ENCODE measurements at places on chromosomes 13 and 19. TPM values are rescaled to one million over a fixed set of nuclear protein-coding genes. Genes with fewer than 3 reads are reported as not detected.

SPACA6 gene
- 35.5 TPM for total RNA-seq

GRCh38 chr13:73849292-73849691, 284.9 kb downstream of the KLF12 start:
- DNase-seq = no peak

DNA sequence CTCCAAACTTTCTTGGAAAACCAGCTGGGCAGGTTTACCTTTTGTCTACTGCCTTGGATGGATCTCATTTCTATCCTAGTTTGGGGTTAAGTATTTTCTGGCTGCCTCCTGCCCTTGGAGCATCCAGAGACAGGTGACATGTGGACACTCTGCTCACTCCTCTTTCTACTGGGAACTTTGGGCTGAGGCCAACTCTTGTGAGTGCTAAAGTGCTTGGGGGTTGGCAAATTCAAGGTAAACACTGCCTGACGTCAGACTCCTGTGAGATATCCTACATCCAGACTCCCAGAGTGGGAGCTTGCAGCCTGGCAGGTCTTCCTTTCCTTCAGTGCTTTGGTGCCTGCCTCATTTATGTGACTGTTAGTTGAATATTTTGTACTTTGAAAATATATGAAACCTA, 388.1 kb downstream of the KCNRG start:
- DNase-seq = no peak

DNA sequence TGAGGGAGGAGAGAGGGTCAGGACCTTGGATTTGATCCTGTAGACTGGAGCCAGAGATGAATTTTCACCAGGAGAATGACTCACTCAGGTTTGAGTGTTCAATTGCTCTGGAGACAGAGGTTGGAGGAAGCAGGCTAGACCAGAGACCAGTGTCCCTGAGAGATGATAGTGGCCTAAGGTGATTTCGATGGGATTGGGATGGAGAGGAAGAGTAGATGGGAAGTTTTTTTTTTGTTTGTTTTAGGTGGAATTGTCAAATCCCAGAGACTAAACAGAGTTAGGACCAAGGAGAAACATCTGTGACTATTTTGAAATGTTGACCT, 2.3 kb downstream of the CEBPG start:
- DNase-seq = no peak

GRCh38 chr19:30431591-30431990, 59.4 kb downstream of the ZNF536 start:
- no peak for DNase-seq

EBI3 gene
- total RNA-seq = 1.1 TPM

TPM4 gene
- 373 TPM for total RNA-seq

DNA sequence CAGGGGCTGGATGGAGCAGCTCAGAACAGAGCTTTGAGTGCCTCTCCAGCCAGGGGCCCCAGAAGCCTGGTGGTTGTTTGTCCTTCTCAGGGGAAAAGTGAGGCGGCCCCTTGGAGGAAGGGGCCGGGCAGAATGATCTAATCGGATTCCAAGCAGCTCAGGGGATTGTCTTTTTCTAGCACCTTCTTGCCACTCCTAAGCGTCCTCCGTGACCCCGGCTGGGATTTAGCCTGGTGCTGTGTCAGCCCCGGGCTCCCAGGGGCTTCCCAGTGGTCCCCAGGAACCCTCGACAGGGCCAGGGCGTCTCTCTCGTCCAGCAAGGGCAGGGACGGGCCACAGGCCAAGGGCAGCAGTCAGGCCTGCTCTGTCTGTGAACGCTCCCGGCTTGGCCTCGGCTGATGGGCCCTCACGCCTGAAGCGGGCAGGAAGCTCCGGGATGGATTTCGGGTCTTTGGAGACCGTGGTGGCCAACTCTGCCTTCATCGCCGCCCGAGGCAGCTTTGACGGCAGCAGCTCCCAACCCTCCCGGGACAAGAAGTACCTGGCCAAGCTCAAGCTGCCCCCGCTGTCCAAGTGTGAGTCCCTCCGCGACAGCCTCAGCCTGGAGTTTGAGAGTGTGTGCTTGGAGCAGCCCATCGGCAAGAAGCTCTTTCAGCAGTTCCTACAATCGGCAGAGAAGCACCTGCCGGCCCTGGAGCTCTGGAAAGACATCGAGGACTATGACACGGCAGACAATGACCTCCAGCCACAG, at the start of gene GRK1:
Gene GRK1 (plus strand): TSS at position 269 of the 751 bp plus-strand sequence. CDS start 168 bp downstream, at position 437.
- no peak for DNase-seq

- no peak for DNase-seq
Measured at GRCh38 chr13:28563609-28564008, 68.7 kb upstream of the FLT1 start.

GRCh38 chr19:16386619-16387240, 62.1 kb downstream of the KLF2 start:
- peak; percentile 63 for DNase-seq

GRCh38 chr13:68984688-68985319, 1122.8 kb upstream of the ATXN8OS start:
- no peak for DNase-seq

- DNase-seq = peak; percentile 93
Measured at GRCh38 chr19:3387645-3388589, 21.5 kb downstream of the NFIC start.

STRN4 gene
- 73.7 TPM for total RNA-seq

- DNase-seq = no peak
Measured at GRCh38 chr13:110351636-110352420, 44.7 kb downstream of the COL4A2 start.

DNA sequence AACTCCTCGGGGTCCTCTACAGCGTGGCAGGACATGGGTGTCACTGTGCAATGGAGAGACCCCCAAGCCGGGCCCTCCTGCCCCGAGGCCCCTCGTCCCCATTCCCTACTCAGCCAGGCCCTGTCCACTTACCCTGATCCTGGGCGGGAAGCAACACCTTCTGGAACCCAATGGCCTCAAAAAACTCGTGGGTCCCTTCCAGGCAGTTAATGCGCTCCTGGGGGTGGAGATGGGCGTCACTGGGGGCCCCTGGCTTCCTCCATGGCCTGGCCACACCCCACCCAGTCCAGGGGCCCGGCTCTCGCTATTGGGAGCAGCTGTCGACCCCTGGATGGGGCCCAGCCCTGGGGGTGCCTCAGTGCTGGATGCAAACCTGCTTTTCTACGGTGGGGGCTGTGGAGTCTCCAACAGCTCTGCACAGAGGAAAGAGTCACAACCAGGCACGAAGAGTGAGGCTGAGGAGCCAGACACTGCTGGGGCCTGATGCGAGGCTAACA, 10.8 kb downstream of the UBXN6 start:
- DNase-seq = no peak

NEK5 gene
- total RNA-seq = 0.29 TPM

- DNase-seq = no peak
Measured at GRCh38 chr13:41847216-41847615, 113.7 kb downstream of the VWA8 start.

IGFL1 gene
- not detected for total RNA-seq

DNA sequence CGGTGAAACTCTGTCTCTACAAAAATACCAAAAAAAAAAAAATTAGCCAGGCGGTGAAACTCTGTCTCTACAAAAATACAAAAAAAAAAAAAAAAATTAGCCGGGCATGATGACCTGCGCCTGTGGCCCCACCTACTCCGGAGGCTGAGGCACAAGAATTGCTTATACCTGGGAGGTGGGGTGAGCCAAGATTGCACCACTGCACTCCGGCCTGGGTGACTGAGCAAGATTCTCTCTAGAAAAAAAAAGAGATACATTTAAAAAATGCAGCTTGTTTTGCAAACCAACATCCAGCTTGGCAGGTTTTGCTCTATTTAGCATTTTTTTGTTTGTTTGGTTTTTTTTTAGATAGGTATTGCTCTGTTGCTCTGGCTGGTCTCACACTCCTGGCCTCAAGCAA, 6.7 kb upstream of the PGPEP1 start:
- DNase-seq = no peak
